ENCODE measurements at places on chromosomes 11 and 22.

DNA sequence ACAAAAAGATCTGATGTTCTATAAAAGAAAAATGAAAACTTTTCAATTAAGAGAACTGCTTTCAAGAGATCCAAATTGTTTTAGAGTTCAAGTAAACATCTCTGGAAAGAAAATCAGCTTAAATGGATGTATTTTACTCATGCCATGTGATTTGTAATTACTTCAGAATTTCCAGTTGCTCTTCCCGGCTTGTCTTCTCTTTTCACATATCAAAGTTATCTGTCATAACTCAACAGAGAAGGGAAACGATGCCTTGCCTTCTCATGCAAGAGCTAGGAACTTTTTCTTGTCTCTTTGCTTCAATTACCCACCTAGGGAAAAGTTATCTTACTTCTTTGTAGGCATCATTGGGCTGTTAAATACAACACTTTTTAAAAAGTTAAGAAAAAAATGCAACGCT, 255.2 kb upstream of the POU2AF2 start:
- no peak for DNase-seq

GRCh38 chr22:35319244-35319985, 19.7 kb downstream of the TOM1 start:
- DNase-seq, result no peak

GRCh38 chr11:43124272-43124935, 187.4 kb upstream of the API5 start:
- no peak for DNase-seq

DNA sequence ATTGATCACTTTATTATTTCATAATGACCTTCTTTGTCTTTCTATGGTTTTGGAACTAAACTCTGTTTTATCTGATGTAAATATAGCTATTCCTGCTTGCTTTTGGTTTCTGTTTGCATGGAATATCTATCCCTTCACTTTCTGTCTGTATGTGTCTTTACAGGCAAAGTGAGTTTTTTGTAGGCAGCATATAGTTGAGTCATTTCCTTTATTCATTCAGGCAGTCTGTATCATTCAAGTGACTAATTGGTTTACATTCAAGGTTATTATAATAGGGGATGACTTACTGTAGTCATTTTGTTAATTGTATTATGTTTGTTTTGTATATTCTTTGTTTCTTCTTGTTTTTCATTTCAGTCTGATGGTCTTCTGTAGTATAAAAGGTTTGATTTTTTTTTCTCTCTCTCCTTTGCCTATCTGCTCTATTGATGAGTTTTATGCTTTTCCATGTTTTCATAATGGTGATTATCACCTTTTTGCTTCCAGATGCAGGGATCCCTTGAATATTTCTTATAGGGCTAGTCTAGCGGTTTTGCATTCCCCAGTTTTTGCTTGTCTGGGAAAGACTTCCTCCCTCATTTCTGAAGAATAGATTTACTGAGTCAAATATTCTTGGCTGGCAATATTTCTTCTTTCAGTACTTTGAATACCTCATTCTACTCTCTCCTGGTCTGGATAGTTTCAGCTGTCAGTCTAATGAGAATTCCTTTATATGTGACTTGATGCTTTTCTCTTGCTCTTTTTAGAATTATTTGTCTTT, 50.4 kb downstream of the GDPD4 start:
- no peak for DNase-seq

- DNase-seq, result no peak
Measured at GRCh38 chr11:110613197-110613918, 98.9 kb downstream of the ARHGAP20 start.

DNA sequence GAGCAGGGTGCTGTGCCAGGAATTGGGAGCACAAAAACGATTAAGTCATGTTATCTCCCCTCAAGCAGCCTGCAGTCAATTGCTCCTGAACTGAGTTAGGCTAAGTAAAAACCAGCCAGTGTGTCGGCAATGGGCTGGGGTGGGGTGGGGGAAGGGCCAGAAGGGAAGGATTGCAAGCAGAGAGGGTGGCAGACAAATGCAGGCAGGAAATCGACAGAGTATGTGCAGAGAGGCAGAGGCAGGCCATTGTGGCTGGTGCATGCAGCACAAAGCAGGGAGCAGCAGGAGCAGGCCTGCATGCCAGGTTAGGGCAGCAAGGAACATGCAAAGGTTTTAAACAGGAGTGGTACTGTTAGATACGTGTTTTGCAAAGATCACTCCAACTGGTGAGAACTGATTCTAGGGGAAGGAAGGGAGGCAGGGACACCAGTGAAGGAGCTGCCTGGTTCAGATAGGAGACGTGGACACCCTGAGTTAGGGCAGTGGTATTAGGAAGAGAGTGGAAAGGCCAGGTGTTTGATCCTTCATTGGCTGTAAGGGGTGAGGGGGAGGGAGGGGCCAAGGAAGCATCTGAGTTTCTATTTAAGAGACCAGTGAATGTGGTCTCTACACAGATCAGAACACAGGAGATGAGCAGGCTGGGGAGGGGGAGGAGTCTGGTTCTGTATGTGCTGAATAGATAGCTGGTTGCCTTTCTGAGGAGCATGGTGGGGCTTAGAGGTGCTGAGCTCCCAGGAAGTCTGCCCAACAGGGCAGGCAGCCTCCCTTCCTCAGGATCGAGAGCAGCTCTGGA, 70.8 kb upstream of the PHOX2A start:
- no peak for DNase-seq

DNA sequence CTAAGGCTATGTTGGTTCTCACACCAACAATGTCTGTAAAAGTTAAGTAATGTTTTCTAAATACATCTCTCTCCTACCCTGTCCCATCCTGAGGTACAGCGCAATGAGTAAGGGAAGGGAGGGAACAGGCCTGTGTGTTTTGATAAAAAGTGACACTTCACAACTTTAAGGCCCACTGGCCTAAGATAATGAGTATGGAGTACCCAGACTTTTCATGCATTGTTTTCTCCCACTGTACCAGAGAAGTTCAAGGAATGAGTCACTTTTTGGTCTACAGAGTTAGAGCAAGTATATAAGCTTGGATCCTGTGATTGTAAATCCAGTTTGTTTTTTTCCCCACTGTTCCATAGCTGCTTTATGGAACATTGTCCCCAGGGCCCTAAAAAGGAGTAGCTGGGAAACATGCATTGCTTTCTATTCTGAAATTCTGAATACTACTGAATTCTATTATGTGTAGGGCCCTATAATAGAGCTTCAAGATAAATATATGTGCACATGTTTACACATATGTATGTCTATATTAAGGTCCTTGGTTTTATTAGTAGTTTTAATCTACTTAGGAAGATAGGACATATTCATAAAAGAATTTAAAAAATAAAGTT, 29.8 kb downstream of the KCNE3 start:
- DNase-seq, result no peak

DNA sequence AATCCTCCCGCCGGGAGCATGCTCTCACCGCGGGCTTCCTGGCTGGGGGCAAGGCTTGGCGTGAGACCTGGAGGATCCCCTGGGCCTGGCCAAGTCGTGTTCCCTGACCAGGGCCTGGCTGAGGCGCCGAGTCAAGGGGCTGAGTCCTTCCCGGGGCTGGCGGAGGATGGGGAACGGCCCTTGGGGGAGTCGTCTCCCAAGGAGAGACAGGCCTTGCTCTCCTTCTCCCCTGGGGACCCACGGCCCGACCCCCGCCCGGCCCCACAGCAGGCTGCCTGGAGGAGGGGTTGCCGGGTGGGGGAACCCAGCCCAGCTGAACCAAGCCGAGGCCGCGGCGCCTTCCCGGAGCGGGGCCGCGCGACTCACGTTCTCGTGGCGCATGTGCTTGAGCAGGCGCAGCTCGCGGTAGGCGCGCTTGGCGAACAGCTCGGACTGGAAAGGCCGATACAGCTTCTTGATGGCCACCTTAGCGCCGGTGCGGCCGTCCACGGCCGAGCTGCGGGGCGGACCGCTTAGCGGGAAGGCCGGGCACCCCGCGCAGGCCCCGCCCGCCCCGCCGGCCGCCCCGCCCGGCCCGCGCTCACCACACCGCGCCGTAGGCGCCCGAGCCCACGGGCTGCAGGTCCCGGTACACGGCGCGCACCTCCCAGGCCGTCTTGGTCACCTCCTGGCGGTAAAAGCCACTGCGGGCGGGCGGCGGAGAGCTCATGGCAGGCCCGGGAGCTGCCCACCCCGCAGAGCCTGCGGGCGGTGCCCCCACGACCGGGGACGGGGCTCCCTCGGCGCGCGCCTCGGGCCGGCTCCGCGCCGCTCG, 475 bp downstream of the MAPK12 start:
- DNase-seq, result no peak

GRCh38 chr11:115439385-115439784, 64.8 kb downstream of the CADM1 start:
- DNase-seq, result no peak

- no peak for DNase-seq
Measured at GRCh38 chr11:10551290-10551592, 10.3 kb upstream of the RNF141 start.

GRCh38 chr11:61121192-61121831, 19.0 kb downstream of the CD5 start:
- no peak for DNase-seq

DNA sequence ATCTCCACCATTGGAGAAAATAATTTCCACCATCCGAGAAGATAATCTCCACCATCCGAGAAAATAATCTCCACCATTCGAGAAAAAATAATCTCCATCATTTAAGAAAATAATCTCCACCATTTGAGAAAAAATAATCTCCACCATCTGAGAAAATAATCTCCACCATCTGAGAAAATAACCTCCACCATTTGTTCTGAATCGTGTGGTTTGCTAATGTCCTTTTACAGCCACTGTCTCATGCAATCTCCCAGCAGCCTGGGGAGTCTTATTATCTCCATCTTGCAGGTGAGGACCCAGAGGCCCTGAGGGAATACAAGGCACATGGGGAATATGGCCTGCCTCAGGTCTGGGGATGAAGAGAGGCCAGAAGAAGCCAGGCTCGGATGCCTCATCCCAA, 54.1 kb upstream of the TCF20 start:
- DNase-seq, result no peak

DNA sequence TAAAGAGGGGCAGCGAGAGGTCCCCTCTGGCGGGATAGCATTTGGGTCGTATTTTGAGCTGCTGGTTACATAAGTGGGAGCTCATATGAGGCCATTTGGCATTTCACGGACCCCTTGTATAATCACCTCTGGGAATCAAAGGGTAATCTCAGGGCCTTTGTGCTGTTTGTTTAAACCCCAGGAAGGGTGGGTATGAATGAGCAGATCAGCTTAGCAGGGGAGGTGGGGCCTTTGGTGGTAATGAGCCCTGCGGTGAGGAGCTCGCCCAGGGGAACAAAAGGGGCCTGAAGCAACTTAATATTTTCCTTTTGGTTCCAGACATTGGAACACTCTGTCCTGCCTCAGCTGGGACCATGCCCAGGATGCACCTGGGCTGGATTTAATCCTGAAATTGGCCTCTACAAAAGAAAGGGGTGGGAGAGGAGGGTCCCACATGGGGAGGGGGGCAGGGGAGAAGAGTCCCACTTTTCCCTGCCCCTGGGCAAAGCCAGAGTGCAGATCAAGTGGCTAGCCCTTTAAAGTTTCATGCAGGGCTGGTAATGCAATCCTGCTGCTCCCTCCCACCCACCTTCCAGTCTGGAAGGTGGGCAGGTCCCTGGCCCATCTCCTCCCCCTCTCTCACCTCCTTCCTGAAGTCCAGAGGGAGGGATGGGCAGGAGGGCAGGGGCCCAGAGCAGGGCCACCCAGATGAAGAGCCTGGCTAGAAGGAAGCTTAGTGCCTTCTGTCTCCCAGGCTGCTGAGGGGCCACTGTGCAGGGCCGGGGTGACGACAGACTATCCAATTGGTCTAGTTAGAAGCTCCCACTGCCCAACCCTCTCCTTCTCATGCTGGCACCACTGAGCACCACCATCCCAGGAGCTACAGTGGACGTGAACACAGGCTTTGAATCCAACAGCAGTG, 10.5 kb downstream of the TSKU start:
- no peak for DNase-seq

- DNase-seq, result no peak
Measured at GRCh38 chr22:17118342-17118741, 2.8 kb downstream of the TMEM121B start.

- DNase-seq, result no peak
Measured at GRCh38 chr11:221539-221938, 14.0 kb downstream of the RIC8A start.

GRCh38 chr11:75945446-75945845, 130.4 kb downstream of the UVRAG start:
- DNase-seq, result no peak

DNA sequence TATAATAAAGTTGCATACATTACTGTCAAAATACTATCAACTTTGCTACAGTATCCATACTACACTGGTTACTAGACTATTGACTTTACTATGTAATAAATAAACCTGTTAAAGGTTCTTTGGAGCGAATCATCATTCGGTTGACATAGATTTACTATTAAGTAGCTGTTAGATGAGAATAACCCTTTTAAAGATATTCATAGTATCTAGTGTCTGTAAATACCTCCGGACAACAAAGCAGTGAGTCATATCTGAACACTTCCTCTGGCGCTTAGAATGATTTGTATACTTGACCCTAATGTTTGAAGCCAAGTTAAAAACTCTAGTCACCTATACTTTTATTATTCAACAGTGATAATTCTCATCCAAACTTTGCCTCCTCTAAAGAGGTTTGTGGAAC, 84.7 kb downstream of the MSANTD4 start:
- DNase-seq, result no peak

DNA sequence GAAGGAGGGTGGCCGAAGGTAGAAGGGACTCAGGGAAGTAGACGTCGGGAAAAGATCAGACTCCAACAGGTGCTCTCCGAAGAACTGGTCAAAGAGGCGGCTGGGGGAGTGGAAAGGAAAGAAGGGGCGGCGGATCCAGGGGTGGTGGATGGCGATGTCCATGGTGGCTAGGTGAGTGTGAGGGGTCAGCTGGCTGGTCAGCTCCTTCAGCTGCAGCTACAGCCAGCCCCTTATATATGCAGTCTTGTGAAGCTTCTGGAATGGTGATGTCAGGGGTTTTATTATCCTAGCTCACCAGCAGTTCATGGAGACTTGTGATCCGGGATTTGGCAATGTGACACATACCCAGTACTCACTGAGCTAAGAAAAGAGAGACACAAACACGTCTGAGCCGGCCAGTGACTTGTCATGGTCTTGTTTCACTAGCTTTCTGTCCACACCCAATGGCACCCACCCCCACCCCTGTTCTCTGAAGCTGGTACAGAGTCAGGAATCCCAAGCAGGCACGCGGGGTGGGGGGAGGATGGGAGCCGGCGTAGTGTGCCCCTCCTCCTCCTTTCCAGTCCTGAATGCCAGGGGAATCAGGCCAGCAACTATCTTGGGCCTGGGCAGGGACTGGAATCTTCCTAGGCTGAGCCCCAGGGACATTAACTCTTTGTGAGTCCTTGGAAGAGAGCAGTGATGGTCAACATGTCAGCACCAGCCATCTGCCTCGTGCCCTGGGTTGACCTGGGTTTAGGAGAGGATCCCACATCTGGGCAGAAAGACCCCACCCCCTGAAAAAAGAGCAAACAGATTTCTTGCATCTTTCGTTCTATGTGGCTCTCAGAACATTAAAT, at the start of gene CRYAB:
Gene CRYAB (minus strand): TSS at position 208 of the 839 bp plus-strand sequence. CDS start 46 bp downstream, at position 162.
- no peak for DNase-seq

DNA sequence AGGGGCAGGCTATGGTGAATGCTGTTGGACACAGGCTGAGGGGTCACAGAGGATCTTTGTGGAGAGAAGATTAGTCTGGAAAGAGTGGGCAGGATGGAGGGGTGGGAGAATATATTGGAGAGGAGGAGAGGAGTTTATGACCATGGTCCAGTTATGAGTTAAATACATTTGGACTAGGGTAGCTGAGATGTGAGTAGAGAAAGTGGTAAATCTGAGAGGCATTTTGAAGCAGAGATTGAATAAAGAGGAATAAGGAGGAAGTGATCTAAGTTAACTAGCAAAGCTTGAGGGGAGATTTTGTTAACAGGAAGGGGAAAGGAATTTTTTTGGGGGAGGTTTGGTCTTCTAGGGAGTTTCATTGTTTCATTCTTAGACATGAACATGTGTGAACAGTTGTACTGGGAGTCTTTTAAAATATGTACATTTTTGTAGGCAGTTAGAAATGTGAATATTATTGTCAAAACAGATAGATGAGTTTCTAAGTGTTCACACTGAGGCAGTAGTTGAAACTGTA, 43.1 kb upstream of the EED start:
- DNase-seq, result no peak

Data from activated B cell treated with CpG ODN at 0.5 μM for 24 hours (primary cell).